ENCODE measurements at places on chromosomes 11 and 22.

GRCh38 chr22:44088976-44089570 lies 65.0 kb downstream of the PARVB start:
- no peak for DNase-seq

DNA sequence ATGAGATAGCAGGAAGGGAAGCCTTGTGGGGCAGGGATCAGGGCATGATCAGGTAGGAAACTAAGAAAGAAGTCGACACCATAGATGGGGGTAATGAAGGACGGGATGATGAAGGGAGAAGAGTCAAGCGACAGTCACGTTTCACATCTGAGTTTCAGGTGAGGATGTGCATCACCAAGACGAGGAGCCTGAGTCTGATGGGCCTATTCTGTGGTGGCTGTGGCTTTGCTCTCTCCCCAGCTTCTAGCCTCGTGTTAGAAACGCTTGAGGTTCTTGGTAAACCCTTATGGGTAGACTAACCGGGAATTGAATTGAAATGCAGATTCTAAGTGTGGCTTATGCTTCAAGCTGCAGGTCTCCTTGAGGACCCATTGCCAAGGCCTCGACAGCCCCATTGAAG lies 45.6 kb upstream of the LMO1 start:
- no peak for DNase-seq

DNA sequence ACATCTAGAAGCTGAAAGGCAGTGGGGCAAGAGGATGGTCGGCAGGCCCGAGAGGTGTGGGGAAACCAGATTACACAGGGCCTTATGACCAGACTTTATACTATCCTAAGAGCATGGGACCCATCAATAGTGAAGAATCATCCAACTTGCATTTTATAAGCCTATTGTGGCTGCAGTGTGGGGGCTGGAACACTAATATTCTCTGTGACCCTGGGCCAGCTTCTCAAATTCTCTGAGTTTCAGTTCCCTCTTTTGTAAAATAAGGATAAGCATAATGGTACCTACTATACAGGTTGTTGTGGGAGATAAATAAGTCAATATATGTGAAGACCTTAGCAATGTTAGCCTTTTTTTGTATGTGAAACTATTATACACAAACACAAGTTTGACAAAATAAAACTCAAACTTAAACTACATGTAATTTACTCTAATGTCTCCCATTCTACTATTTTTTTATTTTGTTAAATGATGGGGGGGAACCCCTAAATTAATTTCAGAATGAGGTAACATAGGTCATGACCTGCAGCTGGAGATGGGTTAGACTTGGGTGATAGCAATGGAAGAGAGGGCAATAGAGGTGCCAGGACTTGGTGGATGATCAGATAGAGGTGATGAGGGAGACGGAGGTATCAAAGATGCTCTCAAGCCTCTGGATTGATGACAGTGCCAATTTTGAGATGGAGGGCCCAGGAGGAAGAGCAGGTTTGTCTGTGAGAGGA lies 30.1 kb downstream of the SMCO4 start:
- no peak for DNase-seq

- DNase-seq: no peak
Observed at GRCh38 chr11:117160826-117161225, 16.7 kb downstream of the PAFAH1B2 start.

DNA sequence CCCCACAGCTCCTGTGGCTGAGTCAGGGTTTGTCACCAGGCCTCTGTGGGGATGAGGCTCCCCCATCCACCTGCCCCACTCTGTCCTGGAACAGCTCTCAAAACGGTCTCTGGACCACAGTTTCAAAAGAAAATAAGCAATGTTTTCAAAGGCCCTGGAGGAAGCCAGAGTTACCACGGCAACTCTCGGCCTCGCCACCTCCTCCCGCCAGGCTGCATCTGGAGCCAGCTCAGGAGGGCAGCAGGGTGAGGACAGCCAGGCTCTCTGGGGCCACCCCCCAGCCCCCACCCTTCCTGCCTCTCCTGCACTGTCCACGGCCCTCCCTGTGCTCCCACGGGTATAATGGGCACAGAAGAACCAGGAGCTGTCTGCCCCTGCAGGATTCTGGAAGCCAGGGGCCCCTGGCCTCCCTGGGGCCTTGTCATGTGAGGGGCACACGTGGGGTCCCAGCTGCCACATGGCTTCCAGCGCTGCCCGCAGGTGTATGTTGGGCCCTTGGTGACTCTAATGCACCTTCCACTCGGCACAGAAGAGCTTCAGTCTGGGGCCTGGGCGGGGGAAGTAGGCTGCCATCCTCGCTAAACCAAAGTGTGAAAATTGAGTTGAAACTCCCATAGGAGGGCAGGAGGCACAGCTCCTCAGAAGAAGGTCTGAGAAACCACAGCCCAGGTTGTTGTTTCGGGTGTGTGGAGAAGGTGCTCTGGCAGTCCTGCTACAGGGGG lies 10.3 kb downstream of the CD81 start:
- no peak for DNase-seq

GRCh38 chr11:38332046-38332445 lies 1734.0 kb upstream of the RAG2 start:
- no peak for DNase-seq

GRCh38 chr11:134437821-134438220 lies 25.8 kb upstream of the B3GAT1 start:
- DNase-seq: no peak

Data from activated CD4-positive, alpha-beta T cell treated with anti-CD3 and anti-CD28 coated beads, Interleukin-2, amount 50 U/mL, for 1 hour (primary cell).